ENCODE measurements at places on chromosomes 16 and 17.

GRCh38 chr16:89749637-89750036, 28.3 kb downstream of the ZNF276 start:
- no peak for DNase-seq

GRCh38 chr17:44865231-44865660, 17.6 kb downstream of the HIGD1B start:
- DNase-seq = peak; percentile 81

DNA sequence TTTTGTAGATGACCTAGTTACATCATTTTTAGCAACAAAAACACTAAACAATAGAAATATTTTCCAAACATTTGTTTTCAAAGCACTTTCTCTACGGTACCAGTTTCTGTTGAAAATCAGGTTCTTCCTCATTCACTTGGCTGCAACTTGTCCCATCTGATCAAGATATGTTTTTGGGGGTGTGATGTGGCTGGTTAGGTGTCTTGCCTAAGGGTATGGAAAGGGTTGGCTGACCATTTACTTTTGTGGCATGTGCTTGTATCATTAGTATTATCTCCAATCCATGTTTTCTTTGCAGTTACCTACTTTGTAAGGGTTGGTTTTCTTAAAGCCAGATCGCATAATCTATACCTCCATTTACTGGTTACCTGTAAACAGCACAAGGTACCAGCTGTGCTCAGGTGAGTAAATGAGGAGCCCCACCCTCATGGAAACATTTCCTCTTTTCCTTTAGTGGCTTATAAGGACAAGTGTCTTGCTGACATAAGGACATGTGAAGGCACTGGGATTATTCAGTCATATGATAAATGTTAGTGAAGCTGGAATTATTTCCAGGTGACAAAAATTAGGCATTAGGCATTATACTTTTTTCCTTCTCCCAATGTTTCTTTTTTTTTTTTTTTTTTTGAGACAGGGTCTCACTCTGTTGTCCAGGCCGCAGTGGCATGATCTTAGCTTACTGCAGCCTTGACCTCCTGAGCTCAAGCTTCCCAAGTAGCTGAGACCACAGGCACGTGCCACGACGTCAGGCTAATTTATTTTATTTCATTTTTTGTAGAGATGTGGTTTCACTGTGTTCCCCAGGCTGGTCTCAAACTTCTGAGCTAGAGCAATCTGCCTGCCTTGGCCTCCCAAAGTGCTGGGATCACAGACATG, 162.0 kb downstream of the CCDC182 start:
- no peak for DNase-seq

DNA sequence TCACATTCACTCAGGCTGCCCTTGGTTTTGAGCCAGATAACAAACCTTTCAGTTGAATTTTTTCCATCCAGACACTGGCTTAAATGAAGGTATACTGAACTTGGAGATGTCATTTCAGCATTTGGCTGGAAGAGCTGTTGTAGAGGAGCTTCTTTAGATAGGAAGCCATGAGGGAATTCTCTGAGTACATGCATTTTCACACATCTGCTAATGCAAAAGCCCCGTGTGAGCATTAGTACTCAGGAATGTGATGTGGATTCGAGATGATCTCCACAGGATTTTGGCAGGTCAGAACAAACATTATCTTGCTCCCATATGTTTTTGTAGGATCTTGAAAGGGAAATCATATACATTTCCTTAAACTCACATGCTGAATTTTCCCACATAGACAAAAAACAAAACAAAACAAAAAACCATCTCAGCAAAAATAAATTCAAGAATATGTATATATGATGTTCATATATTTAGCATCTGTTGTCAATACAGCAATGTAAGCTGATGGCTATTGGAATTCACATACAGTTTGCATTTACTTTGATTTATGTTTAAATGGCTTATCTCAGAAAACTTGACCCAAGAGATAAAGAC, 277.2 kb upstream of the TBX2 start:
- DNase-seq = peak; percentile 25

- no peak for DNase-seq
These were observed 60.0 kb downstream of the HS3ST3B1 start for GRCh38 chr17:14360856-14361255.

DNA sequence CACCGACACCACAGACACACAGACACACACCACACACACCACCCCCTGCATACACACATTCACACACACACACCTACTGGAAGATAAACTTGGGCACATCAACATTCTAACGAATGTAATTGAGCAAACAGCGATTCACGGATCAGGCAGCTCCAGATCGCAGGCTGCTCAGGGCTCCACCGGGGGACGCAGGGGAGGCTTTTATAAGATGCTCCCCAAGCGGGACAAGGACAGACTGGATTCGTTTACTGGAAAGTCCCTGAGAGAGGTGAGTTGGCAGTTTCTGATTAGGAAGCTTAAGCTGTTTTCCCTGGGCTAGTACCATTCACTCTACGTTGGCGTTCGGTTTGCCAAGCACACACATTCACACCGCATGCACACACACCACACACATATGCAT, 281.3 kb downstream of the IRF8 start:
- no peak for DNase-seq

DNA sequence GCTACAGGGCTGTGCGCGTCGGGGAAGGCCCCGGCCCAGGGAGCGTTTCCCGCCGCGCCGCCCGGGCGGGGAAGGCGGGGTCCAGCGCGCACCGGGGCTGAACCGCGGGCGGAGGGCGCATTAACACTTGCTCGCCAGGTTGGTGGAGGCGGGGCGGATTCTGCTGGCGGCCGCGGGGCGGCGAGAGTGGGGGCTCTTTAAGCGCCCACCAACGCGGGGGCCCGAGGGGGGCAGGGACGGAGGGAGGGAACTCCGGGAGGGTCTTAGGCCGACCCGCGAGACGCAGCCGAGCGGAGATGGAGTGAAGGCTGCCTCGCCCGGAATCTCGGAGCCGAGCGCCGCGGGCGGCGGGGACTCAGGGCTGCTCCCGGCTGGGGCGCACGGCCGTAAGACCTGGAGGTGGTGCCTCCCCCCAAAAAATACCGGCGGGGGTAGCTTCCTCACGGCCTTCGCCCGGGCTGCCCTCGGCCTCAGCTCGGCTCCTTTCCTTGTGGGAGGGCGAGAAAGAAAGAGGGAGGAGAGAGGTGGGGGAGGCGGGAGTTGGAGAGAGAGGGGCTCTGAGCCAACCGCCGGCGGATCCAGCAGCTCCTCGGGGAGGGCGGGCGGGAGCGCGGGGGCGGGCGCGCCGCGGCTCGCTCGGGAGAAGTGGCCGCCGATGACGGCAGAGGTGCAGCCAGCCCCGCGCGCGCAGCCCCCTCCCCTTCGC, 415 bp upstream of the FOXF1 start:
- peak; percentile 77 for DNase-seq

- peak; percentile 66 for DNase-seq
These were observed at the start of gene CHRNE for GRCh38 chr17:4903051-4903818. Gene CHRNE, minus strand, starts transcription at chr17:4903098. Its CDS starts 35 bp downstream, at chr17:4903063.

- DNase-seq = no peak
These were observed 14.8 kb downstream of the RFWD3 start for GRCh38 chr16:74651841-74652240.

DNA sequence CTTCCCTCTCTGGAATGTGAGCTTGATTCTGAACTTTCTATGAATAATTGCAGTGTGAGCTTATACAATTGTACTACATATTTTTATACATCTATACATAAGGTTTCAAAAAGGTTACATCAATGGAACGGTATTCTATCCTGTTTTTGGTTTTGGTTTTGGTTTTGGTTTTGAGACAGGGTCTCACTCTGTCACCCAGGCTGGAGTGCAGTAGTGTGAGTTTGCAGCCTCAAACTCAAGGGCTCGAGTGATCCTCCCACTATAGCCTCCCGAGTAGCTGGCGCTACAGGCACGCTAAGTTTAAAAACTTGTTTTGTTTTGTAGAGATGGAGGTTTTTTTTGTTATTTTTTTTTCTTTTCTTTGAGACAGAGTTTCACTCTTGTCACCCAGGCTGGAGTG, 1.1 kb downstream of the CTRB1 start:
- no peak for DNase-seq

- DNase-seq = peak; percentile 97
These were observed 10.5 kb upstream of the TSPOAP1 start for GRCh38 chr17:58338841-58339754.

DNA sequence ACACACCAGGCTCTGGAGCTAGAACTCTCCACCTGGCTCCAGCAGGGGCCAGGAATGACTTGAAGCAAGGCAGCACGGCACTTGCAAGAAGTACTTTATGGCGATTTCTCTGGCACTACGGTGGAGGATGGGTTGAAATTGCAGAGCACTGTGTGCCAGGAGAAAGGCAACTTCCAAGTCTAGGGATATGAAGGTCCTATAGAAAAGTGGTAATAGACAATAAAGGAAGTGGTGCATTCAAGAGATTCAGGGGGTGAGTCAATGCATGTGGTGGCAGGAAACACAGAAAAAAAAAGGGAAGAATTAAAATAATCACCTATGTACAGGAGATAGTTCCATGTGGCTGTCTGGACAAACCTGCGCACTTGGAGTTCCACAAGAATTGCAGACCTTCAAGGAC, 240.3 kb upstream of the DYNLRB2 start:
- DNase-seq = peak; percentile 26

DNA sequence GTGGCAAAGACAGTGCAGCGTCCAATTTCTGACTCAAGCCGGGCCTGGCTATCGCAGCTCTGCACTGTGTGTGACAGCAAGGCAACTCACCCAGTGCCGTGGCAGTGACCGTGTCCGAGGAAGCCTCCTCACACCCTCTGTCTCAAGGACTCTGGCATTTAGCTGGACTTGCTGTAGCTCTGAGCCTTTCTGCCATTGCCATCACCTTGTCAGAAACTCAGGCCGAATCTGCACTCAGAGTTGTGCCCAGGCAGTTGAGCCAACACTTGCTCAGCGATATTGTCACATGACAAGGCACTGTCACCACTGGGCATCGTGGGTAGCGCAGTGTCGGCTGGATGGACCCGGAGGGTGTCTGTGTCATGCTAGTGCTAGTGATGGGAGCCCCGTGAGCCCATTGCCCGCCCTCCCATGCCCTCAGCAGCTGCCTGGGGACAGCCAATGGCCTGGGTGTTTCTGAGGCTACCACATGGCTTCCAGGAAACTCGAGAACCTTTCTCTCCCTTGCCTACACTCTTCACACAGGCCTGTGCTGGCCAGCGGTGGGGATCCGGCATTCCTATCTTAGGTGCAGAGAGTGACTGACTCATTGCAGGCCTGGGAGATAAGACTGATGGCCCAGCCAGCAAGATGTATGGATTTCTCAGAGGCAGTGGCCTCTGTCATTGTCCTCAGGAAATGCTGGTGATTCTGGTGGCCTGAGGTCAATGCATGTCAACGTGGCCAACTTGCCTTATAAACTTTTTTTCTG, 22.1 kb upstream of the STH start:
- DNase-seq = peak; percentile 9

DNA sequence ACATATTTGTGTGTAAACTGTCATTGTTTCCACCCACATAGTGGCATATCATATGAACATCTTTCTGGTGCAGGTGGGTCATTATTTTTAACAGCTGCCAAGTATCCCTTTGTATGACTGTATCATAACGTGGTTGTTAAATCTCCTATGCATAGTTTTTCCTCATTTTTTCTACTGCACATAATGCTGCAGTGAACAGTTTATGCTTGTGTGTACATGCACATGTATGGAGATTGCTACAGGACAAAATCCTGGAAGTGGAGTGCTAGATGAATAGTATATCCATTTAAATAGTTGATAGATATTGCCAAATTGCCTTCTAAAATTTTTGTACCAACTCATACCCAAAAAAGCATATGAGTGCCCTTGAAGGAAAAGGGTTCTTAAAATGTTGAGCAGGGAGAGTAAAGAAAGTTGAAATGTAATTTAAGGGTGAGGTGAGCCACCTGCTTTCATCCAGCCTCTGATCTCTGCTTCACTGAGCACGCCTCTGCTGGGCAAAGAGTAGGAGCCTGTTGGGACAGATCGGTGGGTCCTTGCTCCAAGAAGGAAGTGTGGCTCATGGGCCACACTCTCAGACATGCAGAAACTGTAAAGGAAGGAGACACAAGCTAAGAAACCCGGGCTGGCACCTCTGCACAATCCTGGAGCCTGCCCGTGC, 55.3 kb downstream of the HLF start:
- DNase-seq = no peak

- peak; percentile 54 for DNase-seq
These were observed 30.9 kb downstream of the DCAKD start for GRCh38 chr17:45020354-45021138.

DNA sequence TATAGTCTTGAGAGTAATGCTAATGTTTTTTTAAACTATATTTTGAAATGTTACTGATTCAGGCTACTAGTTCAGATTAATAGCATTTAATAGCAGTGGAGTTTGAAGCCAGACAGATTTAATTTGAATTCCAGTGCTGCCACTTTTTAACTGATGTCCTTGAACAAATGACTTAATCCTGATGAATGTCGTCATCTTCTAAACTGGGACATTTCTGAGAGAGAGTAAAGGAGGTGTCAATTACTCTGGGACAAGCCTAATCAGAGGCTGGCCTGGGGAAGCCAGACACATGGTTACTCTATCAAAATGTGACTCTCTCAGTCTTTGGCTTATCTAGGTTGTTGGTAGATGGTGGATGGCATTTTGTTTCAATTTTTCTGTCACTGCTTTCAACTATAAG, 246.7 kb downstream of the HS3ST3A1 start:
- DNase-seq = no peak

GRCh38 chr16:54059319-54059718, 227.3 kb downstream of the IRX3 start:
- no peak for DNase-seq

GRCh38 chr16:81524382-81524781, 79.8 kb downstream of the CMIP start:
- DNase-seq = no peak

DNA sequence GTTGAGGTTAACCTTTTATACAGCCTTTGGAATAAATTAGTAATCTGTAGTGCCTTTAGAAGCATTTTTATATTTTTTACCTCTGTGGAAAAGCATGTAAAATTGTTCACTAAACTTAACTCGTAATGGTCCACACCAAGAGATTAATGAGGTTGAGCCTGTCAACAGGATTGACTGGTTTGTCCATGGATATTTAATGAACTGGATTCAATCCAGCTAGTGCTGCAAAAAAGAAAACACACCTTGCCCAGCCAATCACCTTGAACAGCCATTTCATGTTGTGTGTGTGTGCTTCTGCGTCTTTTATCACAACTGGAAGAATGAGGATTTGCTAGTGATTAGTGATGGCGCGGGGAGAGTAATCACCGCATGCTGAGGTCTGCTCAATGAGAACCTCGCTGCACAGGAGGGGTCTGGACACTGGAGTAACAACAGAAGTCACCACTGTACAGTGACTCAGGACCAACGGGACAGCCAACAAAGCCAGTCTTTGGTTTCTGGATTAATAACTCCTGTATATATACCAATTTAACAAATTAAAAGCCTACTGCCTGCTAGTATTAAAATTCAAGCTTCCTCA, 33.7 kb downstream of the LITAFD start:
- no peak for DNase-seq

GRCh38 chr16:75727221-75727620, 931 bp upstream of the CPHXL start:
- DNase-seq = no peak

All from fibroblast of upper back skin (primary cell).